NCI-H1092 (cell line): ENCODE measurements at places on chromosomes 12 and 14.
A peak's percentile ranks its signal among the peaks of the same experiment; 100 is the strongest.

DNA sequence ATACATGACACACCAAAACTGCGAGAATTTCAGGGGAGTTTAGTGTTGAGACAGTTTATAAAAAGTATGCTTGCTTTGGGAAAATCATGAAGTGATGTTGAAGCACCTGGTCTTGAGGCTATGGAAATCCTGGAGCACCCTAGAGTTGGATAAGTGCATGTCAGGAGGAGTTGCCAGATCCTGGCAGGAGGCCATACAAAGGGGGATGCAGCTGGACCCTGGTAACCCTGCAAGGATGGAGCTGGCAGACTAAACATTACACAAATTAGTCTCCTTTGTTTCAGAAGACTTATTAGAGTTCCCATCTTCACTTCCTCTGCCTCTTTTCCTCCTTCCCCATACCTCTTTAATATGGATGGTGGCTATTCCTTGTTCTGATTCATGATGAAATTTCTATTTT lies 907.0 kb downstream of the BCL11B start:
- DNase-seq: no peak

- DNase-seq: no peak
These were observed 6.9 kb upstream of the AVIL start for GRCh38 chr12:57825451-57825850.

DNA sequence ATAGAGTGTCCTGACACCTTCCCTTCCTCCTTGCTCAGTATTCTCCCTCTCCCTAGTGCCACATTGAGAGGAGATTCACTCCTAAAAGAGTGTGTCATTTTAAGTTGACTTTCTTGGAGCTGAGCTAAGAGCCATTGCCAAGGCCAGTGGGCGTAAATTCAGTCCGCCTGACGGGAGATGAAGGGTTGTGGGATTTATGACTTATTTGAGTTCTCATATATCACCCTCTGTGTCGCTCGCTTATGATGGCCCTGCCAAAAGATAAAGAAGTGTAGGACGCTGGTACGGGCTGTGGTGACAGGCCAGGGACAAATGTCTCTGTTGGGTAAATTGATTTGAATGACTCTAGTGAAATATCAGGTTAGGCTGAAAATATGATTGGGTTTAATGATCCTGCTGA lies 867.4 kb downstream of the NRXN3 start:
- DNase-seq: no peak

DNA sequence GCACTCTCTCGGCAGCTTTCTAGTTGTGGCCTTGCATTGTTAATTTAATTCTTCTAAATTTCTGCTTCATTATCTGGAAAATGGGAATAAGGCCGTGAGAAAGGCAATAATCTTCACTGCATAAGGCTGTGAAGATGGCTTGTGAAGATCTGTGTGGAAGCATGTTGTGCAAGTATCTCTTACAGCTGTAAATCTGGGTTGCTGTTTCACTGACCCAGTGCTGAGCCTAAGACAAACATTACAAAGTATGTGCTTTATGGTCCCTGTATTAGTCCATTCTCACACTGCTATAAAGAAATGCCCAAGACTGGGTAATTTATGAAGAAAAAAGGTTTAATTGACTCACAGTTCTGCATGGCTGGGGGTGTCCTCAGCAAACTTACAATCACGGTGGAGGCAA lies 101.0 kb upstream of the PTPRR start:
- DNase-seq: no peak

GRCh38 chr14:24734917-24735500 lies 101.0 kb upstream of the GZMB start:
- peak; percentile 77 for DNase-seq

DNA sequence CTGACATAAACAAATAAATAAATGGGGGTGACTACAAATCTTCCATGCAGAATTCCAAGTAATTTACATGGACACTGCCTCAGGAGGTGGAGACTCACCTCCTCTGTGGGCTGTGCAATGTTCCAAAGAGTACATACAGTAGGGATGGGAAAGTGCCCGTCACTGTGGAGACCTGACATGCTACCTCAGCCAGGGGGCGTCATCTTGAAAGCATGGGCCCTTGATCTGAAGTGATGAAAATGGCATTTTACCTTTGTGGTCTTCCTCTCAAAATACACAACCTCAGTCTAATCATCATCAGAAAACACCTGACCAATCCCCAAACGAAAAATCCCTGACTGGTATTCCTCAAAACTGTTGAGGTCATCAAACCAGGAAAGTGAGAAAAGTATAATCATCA lies 48.4 kb downstream of the ANAPC7 start:
- no peak for DNase-seq

DNA sequence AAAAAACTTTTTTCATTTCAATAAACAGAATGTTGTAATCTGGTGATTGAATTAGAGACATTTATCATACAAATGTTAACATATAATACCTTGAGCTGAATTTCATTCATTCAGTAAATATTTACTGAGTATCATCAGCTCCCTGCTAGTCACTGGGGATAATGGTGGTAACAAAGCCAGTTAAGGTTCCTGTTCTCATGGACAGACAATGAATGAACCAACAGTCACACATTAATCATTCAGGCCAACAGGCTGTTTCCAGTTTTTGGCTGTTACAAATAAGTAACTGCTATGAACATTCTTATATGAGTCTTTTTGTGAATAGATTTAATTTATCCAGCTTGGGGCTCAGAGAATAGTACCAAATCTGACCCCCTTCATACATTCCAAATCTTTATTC lies 13.5 kb downstream of the EXD2 start:
- no peak for DNase-seq

DNA sequence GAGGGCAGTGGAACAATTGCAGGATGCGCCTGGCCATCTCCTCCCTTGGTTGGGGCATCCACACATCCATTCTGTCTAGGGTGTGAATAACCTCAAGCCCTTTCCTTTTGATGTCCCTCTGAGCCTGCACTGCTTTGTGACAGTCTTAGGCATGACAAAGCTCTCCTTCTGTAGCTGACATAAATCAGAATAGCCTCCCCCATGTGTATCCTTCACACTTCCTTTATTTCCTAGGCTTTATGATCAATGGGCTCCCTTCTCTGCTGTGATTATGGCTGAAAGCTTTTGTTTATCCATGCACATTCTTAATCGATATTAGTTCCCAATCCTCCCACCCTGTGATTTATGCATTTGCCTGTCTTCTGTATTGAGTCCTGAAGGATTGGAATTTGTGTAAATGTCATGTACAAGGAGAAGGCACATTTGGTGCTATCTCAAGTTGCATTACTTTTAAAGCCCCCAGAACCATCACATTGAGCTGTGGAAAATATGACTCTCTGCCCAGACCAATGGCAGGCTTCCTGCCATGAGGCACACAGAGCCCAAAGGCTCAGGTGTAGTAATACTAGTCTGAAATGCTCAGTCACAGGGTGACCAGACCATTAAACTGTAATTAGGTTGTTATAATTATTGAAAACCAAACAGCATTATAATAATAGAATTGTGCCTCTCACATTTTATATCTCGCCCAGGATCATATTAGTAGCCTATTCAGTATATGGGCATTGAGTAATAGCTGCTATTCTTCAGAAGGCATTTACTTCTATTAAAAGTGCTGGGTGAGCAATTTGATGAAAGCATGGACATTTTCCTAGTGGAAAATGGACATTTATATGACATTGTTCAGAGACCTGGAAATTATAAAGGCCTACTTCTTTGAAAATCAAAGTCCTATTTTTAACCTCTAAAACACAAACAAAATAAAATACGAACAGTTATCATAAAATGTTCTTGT lies 14.0 kb downstream of the EMP1 start:
- no peak for DNase-seq

DNA sequence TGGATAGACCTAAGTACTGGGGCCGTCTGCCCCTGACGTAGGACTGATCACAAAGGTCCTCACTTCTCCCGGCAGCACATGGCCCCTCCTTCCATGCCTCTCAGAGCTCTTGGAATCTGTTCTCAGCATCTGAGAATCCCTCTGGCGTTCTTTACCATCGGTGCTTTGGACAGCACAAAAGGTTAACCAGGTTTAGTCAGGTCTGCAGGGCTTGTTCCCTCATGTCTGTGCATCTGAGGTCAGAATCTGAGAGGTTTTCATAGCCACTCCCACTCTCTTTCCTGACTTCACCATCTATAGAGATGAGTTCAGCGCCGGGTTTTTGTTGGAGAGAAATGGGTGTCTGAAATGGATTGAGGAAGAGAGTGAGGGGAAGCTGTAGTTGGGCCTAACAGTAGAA lies 130.0 kb upstream of the ARHGAP5 start:
- no peak for DNase-seq

DNA sequence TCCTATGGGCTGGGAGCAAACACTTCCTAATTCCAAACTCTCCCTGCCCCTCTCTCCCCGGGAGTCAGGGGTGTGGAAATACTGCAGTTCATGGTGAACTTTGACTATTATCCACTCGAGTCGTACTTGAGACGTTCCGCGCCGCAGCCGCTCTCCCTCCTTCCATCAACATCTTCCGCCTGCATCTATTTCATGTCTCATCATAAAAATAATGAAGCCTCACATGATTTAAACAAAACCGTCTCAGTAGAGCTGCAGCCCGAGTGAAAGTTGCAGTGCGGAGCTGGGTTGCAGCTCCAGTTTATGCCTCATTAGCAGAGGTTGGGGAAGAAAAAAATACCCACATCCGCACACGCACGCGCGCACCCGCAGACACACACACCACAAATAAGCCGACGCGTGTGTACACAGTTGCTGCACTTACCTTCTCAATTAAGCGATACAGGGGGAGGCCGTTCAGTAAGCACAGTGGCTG lies 283 bp downstream of the LMO3 start:
- DNase-seq: peak; percentile 53

DNA sequence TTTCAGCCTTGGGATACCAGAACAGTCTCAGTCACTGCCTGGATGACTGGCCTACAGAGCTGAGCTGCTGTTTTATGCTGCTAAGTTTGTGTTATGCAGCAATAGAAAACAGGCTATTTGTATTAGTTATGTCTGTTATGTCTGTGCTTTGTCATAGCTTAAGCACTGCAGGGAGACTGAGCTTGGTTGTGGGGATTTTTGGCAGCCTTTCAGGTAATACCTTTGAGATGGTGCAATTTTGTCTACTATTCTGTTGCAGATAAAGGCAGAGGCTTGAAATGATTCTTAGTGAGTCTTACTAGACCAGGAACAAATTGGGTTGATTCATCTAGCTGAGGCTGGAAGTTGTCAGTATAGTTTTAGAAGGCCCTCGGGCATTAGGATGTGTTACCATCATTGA lies 201.3 kb upstream of the RBM19 start:
- no peak for DNase-seq
